ENCODE measurements at places on chromosomes 6 and 20.

- DNase-seq: no peak
These were observed 969.9 kb upstream of the CITED2 start for GRCh38 chr6:140344142-140344913.

- DNase-seq: no peak
These were observed 52.1 kb downstream of the CD2AP start for GRCh38 chr6:47529734-47530133.

- no peak for DNase-seq
These were observed 22.4 kb downstream of the CALHM6 start for GRCh38 chr6:116483616-116484015.

GRCh38 chr6:87244380-87244779, 78.0 kb upstream of the SMIM8 start:
- DNase-seq: no peak

DNA sequence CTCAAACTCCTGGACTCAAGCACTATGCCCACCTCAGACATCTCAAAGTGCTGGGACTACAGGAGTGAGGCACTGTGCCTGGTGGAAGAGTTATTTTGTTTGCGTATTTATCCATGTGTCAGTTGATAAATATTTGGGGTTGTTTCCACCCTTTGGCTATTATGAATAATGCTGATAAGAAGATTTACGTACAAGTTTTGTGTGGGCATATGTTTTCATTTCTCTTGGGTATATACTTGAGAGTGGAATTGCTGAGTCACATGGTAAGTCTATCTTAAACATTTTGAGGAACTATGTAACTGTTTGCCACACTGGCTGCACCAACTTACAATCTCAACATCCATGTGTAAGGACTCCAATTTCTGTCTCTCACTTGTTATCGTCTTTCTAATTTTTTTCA, 200.3 kb downstream of the RNGTT start:
- DNase-seq: no peak

- DNase-seq: no peak
These were observed 18.8 kb downstream of the MRAP2 start for GRCh38 chr6:84052204-84052882.

GRCh38 chr20:43975096-43975768, 60.6 kb downstream of the TOX2 start:
- no peak for DNase-seq

GRCh38 chr20:25459916-25460535, 52.6 kb downstream of the GINS1 start:
- DNase-seq: no peak

DNA sequence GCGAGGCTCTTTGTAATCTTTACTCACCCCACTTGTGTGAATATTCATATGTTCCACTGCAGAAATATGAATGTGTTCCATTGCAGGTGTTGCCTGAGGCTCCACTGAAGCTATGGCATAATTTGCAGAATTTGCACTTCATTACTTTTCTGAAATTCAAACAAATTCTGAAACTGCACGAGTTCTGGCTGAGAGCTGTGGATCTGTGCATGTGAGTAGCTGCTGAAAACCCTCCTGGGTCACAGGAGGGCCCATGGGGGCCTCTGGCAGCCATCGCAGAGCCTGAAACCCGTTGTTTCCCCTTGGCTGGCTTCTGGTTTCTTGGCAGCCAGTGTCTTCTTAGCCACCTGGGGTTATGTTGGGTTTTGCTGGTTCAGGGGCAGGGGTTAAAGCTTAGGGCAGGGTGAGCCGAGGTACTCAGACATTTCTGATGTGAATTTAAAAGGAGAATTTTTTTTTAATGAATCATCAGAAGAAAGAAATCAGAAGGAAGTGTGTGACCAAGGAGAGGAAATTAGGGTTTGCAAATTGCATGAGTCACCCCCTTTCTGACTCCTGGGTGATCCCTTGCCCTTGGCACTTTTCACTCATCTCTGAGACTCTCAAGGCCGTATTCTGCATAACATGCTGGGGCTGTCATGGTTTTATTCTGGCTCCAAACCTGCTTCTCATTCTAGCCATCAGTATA, 40.6 kb downstream of the TOX2 start:
- peak; percentile 24 for DNase-seq

DNA sequence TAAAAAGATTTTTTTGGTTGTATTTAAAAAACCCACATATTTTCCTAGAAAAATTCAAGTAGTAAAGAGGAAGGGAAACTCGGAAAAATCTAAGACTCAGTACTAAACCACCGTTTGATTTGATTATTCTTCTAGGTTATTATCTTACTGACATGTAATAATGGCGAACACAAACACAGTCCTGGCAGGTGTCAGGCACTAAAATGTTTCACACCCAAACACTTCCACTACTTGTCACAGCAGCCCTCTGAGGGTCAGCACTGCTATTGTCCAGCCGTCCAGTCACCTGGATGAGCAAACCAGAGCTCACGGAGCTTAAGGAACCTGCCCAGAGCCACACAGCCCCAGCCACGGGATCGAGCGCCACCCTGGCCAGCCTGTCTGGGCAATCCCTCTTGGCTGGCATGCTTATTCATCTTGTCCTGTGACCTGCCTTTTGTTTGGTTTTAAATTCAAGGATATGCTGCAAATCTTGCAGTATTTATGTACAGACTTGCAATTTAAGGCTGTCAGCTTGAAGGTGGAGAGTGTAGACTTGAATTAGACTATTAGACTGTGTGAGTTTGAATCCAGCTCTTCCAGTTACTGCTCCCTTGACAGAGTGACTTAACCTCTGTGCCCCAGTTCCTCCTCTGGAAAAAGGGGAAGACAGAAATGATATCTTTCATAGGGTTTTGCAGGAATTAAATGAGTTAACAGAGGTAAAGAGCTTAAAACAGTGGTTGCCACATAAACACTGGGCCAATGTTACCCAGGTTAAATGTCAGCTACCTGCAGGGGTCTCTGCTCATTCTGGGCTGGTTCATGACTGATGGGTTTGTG, 82.2 kb downstream of the CDYL start:
- no peak for DNase-seq

DNA sequence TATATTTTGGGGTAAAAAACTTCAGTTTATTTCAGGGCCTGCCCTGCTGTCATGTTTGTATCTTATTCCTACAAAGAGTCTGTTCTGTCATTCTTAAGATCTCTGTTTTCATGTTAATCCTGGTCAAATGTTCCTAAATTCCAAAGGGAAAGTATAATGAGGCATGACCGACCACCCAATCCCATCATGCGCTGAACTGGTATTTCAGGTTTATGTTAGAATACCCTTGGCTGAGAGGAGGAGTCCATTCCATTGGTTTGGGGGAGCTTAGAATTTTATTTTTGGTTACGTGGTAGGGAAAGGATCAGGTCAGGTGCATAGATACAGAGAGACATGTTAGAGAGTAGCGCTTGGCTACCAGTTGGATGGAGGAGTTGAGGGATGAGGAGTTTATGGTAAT, 25.7 kb downstream of the CFAP61 start:
- no peak for DNase-seq

DNA sequence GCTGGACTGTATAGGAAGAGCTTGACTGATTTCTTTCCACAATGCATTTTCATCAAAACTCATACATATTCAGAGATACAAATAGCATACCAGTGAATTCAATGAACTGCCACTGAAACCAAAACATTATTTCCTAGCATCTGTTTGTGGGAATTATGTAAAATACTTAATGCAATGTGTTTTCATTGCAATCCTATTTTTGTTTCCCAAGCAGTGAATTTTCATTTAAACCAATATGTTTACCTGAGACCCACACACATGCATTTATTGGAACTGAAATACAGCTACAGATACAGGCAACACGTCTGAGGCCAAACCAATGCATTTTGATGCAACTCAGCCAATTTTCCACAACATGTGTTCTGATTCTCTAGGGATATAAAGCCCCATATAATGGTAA, 33.2 kb upstream of the TFAP2A start:
- no peak for DNase-seq

GRCh38 chr6:4794140-4794707, 18.0 kb downstream of the CDYL start:
- no peak for DNase-seq

- DNase-seq: no peak
These were observed 55.0 kb downstream of the TRERF1 start for GRCh38 chr6:42396720-42397119.

DNA sequence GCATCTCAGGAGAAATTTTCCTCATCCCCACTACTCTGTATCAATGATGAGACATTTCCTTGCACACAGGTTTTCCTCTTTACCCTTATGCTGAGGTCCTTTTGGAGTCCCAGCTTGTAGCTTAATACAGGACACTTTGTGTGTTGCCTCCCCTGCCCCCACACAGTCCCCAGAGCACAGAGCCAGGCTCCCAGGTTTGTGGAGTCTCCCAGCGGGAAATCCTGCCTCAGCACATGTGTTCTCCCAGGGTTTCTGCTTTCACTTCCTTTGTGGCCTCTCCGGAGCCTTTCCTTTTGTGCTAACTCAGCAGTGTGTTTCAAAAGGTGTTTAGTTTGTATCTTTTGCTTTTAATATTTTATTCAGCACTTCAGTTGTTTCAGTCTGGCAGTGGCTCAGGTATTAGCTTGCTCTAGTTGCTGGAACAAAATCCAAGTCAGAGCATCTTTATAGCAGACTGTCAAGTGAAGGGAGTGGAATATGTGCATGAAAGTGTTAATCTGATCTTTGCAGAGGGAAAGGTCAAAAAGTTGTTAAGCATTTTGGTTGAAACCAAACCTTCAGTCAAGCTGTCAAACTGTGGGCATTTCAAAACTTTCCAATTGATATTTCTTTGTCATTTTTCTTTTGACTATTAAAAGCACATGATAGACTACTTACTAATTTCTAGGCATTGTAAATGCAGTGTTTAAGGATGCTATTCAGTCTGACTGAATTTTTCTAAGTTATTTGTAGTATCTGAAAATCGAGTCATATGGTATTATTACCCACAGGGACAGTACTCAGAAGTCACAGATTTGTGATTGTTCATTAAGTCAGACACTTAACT, 8.6 kb downstream of the SNX9 start:
- no peak for DNase-seq

- DNase-seq: no peak
These were observed 24.5 kb downstream of the TENT5A start for GRCh38 chr6:81727876-81728517.

GRCh38 chr20:63312690-63313348, 19.8 kb downstream of the COL20A1 start:
- DNase-seq: no peak

- no peak for DNase-seq
These were observed 229.8 kb downstream of the NKAIN2 start for GRCh38 chr6:124033501-124033900.

- no peak for DNase-seq
These were observed 34.9 kb upstream of the GTSF1L start for GRCh38 chr20:43761386-43762340.

DNA sequence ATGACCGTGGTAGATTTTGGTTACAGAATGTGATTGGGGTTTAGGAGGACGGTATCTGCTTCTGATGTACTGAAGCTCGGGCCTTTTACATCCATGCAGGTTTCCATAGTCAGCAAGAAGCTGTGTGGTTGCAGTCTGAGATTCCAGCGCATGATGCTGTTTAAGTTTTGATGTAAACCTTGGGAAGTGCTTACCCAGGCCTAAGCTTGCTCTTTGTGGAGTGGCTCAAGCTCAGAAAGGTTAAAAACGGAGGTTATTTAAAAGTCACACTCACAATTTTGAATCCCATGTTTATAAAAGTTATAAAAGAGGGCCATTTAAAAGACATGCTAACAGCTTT, 121.4 kb downstream of the TIAM2 start:
- DNase-seq: no peak

GRCh38 chr6:148557796-148558321, 189.0 kb upstream of the UST start:
- no peak for DNase-seq

DNA sequence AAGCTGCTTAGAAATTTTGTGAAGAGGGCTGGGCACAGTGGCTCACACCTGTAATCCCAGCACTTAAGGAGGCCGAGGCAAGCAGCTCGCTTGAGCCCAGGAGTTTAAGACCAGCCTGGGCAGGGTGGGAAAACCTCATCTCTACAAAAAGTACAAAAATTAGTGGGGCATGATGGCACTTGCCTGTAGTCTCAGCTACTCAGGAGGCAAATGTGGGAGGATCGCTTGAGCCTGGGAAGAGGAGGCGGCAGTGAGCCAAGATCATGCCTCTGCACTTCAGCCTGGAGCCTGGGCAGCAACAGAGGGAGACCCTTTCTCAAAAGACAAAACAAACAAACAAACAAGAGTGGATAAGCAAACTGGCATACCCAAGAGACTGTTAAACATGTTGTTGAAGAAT, 308.3 kb upstream of the ADGRB3 start:
- DNase-seq: no peak

- DNase-seq: no peak
These were observed 148.7 kb downstream of the DOK5 start for GRCh38 chr20:54623991-54624569.

DNA sequence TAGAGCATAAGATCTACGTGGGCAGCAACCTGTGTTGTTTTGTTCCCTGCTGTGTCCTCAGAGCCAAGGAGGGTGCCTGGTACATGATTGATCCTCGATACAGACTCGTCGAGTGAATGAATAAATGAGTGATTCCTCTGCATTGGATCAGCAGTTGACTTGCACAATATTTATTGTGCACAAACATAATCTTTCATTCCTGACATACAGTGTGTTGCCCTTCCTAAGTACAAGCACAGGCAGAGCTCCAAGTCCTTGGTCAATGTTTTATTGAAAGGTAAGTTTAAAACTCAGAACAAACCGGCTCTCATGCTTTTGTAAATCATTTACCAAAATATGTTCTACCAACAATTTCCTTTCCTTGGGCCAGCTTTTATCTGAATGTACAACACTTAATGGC, 57.4 kb downstream of the STMND1 start:
- no peak for DNase-seq

DNA sequence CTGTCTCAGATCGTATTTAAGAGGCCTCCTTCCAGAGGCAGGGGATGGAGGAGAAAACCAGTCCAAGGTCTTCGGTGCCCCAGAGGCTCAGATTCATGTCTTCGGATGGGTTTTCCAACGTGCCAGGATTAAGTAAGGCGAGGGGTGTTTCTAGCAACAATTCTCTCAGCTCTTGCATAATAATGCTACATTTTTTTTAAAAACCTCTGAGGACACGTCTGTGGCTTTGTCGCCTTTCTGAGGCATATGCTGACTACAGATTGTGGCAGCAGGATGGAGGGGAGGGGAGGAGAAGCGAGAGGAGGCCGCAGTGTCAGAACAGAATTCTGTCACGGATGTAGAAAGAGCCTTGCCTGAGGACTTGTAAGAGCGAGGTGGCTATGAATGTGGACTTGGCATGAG, 17.7 kb upstream of the CCDC167 start:
- DNase-seq: peak; percentile 64

- DNase-seq: no peak
These were observed 51.0 kb upstream of the IL20RA start for GRCh38 chr6:137095651-137096238.

All from T-helper 9 cell (primary cell).